ENCODE measurements at places on chromosomes 5 and 9.

- H3K27me3 ChIP-seq: peaks cover 6% of the 10 kb centered on the region
- H3K4me3 ChIP-seq: no peak overlapping the region
- H3K4me1 ChIP-seq: peaks cover 9% of the 10 kb centered on the region
- no peaks in the 10 kb centered on the region for H3K36me3 ChIP-seq
- H3K27ac ChIP-seq: no peak overlapping the region
These were observed 32.6 kb upstream of the PRRC2B start for GRCh38 chr9:131361202-131361833.

- H3K36me3 ChIP-seq: peaks cover 13% of the 10 kb centered on the region
- H3K4me3 ChIP-seq: no peak overlapping the region
- peaks cover 15% of the 10 kb centered on the region for H3K4me1 ChIP-seq
These were observed 3.2 kb upstream of the RNU6ATAC start for GRCh38 chr9:134167530-134167931.

DNA sequence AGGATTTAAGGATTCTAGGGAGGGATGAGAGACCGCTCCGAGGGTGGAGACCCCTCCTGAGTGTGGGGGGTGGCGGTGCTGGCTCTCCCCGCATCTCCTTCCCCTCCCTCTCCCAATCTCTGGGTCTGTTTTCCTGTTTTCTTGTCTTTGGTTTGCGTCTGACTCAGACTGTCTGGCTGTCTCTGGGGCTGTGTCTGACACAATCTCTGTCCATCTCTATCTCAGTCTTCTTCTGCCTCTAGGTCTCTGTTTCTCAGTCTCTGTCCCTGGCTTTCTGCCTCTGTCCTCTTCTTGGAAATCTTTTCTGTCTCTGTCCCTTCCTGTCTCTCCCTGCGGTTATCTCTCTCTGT is 196 bp upstream of the GRM6 start:
- DNase-seq: no peak
- no peaks in the 10 kb centered on the region for H3K36me3 ChIP-seq
- H3K4me3 ChIP-seq: peak overlapping the region; percentile 74
- H3K4me1 ChIP-seq: peaks cover 3% of the 10 kb centered on the region

- no peak overlapping the region for H3K4me3 ChIP-seq
- no peak overlapping the region for H3K27ac ChIP-seq
- no peak for DNase-seq
These were observed 50.1 kb upstream of the FBXL17 start for GRCh38 chr5:108432024-108432423.

- H3K27ac ChIP-seq: peak overlapping the region; percentile 6
- no peak overlapping the region for H3K4me3 ChIP-seq
- H3K27me3 ChIP-seq: peaks cover 14% of the 10 kb centered on the region
- no peaks in the 10 kb centered on the region for H3K4me1 ChIP-seq
- no peak for DNase-seq
These were observed 57.1 kb upstream of the NMUR2 start for GRCh38 chr5:152462021-152462721.

DNA sequence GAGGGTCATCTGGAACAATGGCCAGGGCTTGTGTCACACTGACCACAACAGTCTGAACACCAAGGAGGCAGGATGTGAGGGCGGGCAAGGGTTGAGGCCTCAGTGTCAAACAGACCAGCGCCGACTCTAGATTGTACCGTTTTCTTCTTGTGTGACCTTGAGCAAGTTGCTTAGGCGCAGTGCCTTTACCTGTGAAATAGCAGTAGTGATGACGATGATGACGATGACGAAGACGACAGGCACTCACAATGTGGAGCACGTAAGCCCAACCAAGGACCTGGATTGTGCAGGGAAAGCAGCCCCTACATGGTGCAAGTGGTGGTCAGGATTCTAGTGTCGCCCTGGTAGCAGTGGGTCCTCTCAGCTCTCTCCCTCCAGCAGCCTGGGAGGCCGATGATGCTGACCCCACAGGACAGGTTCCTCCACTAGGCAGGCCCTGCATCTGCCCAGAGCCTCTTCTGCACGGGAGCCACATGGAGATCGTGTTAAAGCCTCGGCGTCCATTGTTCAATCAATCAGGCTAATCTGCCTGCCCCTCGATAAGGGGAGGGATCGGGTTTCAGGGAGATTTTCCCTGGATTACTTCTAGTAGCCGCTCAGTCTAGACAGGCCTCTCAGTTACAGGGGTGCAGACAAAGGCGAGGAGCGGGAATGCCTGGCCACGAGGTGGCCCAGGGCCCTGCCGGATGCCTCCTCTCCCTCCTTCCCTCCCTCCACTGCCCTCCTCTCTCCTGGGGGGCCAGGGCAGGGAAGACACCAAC is 91.7 kb downstream of the MACROH2A1 start:
- peaks cover 18% of the 10 kb centered on the region for H3K27me3 ChIP-seq
- H3K4me3 ChIP-seq: no peak overlapping the region
- H3K27ac ChIP-seq: no peak overlapping the region
- no peaks in the 10 kb centered on the region for H3K36me3 ChIP-seq
- peaks cover 55% of the 10 kb centered on the region for H3K4me1 ChIP-seq

DNA sequence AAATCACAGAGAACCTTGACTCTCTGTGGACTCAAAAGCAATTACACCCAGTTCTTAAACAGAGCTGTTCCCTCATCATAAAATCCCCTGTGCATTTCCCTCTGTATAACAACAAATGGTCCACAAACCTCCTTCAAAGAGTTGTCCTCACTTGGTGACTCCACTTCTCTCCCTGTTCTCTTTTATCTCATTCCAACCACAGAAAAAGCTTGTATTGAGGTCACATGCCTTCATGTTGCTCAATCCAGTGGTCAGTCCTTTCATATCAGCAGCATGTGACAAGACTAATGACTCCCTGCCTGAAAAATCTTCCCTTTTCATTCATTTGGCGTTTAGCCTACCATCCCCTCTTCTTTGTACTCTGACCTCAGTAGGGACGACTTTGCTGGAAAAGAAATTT is 158.0 kb downstream of the DEPDC1B start:
- H3K4me3 ChIP-seq: no peak overlapping the region
- no peak for DNase-seq
- H3K27me3 ChIP-seq: no peaks in the 10 kb centered on the region

DNA sequence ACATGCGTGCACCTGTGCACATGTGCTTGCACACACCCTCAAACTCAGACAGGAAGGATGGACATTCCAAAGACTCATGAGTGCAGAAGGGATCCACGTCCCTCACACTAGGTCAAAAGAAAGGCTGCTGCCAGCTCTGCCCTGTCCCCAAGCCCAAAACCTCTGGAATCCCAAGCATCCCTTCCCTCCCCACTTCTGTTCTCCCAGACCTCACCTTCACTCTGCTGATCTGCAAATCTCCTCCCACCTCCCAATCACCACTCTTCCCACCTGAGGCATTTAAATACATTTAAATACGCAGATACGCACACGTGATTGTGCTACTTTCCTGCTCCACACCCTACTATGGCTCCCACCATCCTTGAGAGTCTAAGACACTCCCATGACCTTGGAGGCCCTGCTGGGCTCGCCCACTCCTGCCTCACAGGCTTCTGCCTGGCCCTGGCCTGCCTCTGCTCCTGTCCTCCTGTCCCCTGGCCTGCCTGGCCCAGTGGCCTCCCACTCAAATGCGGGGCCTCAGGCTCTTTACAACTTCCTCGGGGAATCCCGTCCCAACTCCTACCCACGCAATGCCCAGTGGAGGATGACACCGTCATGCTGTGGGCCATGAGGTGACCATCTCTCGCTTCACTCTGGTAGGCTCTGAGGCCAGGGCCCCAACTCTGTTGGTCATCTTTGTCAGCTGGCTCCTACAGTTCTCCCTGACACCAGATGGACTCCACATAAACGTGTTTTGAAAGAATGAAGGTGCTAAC is 478.4 kb upstream of the DAP start:
- no peak overlapping the region for H3K27ac ChIP-seq
- no peak for DNase-seq
- H3K27me3 ChIP-seq: no peaks in the 10 kb centered on the region

DNA sequence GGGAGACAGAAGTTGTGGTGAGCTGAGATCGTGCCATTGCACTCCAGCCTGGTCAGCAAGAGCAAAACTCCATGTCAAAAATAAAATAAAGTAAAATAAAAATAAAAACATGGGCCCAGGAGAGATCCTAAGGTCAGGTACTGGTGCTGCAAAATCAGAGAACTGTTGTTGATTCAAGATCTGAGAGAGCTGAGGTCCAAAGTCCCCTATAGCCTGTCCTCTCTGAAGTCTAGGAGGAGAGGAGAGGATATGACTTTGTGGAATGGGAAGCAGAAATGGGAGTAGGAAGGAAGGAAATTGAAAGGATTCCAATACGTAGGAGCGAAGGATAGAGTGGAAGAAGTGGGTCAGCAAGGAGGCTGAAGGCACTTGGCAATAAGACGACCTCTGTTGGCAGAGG is 4.6 kb upstream of the OR1L4 start:
- no peak overlapping the region for H3K4me3 ChIP-seq
- peaks cover 5% of the 10 kb centered on the region for H3K27me3 ChIP-seq
- H3K36me3 ChIP-seq: no peaks in the 10 kb centered on the region
- DNase-seq: no peak

- H3K4me1 ChIP-seq: peaks cover 5% of the 10 kb centered on the region
- DNase-seq: no peak
- no peak overlapping the region for H3K27ac ChIP-seq
- H3K36me3 ChIP-seq: no peaks in the 10 kb centered on the region
- no peaks in the 10 kb centered on the region for H3K27me3 ChIP-seq
These were observed 185.1 kb downstream of the ADAMTSL1 start for GRCh38 chr9:18658804-18659705.

GRCh38 chr5:151448038-151448985 is 909 bp downstream of the SLC36A1 start:
- peak overlapping the region; percentile 18 for H3K27ac ChIP-seq
- peaks cover 26% of the 10 kb centered on the region for H3K27me3 ChIP-seq
- peak overlapping the region; percentile 94 for H3K4me3 ChIP-seq
- peak; percentile 21 for DNase-seq
- H3K4me1 ChIP-seq: peaks cover 27% of the 10 kb centered on the region

DNA sequence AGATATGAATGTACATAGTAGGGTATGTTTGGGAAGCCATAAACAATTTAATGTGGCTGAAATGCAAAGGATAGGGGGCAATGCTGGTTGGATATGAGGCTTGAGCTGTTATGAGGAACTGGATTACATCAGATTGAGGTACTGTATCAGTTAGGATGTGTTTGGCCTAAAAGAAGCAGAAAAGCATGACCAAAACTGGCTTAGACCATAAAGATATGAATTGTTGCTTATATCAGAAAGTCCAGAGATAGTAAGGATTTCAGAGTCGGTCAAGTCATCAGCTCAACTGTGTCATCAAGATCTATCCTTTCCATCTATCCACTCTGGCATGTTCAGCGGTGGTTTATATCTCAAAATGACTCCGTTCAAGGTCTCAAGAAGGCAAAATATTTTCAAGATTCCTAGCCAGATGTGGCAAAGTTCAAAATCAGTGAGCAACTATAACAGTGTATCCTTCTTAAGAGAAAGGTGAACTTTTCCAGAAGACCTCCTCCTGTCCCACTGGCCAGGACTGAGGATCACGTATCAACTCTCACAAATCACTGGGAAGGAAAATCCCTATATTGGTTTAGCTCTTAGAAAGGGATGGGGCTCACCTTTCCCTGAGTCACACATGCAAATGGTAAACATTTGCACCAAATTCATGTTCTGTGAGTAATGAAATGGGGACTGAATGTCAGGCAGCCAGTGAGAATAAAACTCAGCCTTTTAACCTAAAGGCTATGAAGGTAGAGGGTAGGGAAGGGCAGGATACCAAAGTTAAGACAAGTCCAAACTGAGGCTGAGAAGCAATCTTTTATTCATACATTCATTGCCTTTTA is 257.8 kb downstream of the TRIM32 start:
- no peaks in the 10 kb centered on the region for H3K4me1 ChIP-seq
- H3K27ac ChIP-seq: no peak overlapping the region
- peaks cover 14% of the 10 kb centered on the region for H3K27me3 ChIP-seq
- no peak for DNase-seq
- no peak overlapping the region for H3K4me3 ChIP-seq

- H3K36me3 ChIP-seq: no peaks in the 10 kb centered on the region
- no peak for DNase-seq
- no peak overlapping the region for H3K4me3 ChIP-seq
- H3K4me1 ChIP-seq: peaks cover 11% of the 10 kb centered on the region
- H3K27me3 ChIP-seq: no peaks in the 10 kb centered on the region
These were observed 67.8 kb downstream of the RALGPS1 start for GRCh38 chr9:126982215-126983002.

DNA sequence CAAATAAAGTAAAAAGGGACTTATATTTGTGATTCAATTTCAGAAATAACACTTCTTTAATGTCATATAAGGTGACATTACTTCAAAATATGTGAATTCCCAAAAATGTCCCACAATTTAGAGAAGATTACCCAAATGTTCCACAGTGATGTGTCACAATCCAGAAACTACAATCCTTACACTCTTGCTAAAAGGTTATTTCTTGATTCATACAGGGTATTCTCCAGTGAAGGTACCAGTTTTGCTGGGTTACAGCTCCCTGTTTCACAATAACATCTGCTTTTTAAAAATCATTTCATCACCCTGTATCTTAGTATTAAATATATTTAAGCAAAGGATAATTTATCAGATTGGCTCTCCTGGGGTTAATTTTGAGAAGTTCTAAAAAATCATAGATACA is 11.0 kb downstream of the FBN2 start:
- no peak overlapping the region for H3K4me3 ChIP-seq
- no peaks in the 10 kb centered on the region for H3K27me3 ChIP-seq
- peaks cover 91% of the 10 kb centered on the region for H3K36me3 ChIP-seq
- H3K4me1 ChIP-seq: peaks cover 4% of the 10 kb centered on the region
- H3K27ac ChIP-seq: no peak overlapping the region
- DNase-seq: no peak

- no peak overlapping the region for H3K27ac ChIP-seq
- H3K27me3 ChIP-seq: no peaks in the 10 kb centered on the region
- DNase-seq: no peak
- H3K36me3 ChIP-seq: no peaks in the 10 kb centered on the region
- H3K4me3 ChIP-seq: no peak overlapping the region
- no peaks in the 10 kb centered on the region for H3K4me1 ChIP-seq
These were observed 574.8 kb downstream of the PSAT1 start for GRCh38 chr9:78871452-78872331.

GRCh38 chr5:136236479-136237083 is 43.6 kb upstream of the SMIM32 start:
- no peak overlapping the region for H3K4me3 ChIP-seq
- H3K27me3 ChIP-seq: peaks cover 20% of the 10 kb centered on the region
- H3K36me3 ChIP-seq: no peaks in the 10 kb centered on the region
- DNase-seq: no peak
- no peak overlapping the region for H3K27ac ChIP-seq

- no peak overlapping the region for H3K4me3 ChIP-seq
- no peaks in the 10 kb centered on the region for H3K36me3 ChIP-seq
- DNase-seq: no peak
- peaks cover 3% of the 10 kb centered on the region for H3K27me3 ChIP-seq
- H3K4me1 ChIP-seq: no peaks in the 10 kb centered on the region
These were observed 373.4 kb upstream of the ACO1 start for GRCh38 chr9:32011049-32011448.

- DNase-seq: no peak
- peaks cover 48% of the 10 kb centered on the region for H3K36me3 ChIP-seq
- H3K27ac ChIP-seq: no peak overlapping the region
- H3K27me3 ChIP-seq: peaks cover 4% of the 10 kb centered on the region
- H3K4me1 ChIP-seq: peaks cover 18% of the 10 kb centered on the region
- no peak overlapping the region for H3K4me3 ChIP-seq
These were observed 37.3 kb upstream of the ALDOB start for GRCh38 chr9:101472891-101473290.

Data from nephron progenitor cell (in vitro differentiated cells).